Stimulated activated CD8-positive, alpha-beta memory T cell treated with anti-CD3 and anti-CD28 coated beads, Interleukin-4, amount 100 ng/mL, for 1 hour (primary cell): ENCODE measurements at places on chromosomes 7 and 10.
A peak's percentile ranks its signal among the peaks of the same experiment; 100 is the strongest.

DNA sequence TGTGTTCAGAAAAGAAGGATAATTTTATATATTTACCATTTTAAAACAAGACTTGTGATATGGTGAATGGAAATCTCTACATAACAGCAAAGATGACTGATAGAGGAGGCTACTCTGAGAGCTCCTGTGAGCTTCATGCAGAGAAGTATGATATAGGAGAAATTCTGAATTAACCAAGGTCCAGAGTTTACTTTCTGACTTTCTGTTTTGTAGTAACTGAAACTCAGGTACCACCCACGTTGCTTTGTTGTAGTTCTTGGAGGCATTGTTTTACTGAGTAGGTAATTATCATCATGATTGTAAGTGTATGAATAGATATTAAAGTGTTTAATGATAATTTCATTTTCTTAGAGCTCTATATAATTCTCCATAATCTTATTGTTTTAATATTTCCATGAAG is 18.0 kb upstream of the SFR1 start:
- no peak for DNase-seq

DNA sequence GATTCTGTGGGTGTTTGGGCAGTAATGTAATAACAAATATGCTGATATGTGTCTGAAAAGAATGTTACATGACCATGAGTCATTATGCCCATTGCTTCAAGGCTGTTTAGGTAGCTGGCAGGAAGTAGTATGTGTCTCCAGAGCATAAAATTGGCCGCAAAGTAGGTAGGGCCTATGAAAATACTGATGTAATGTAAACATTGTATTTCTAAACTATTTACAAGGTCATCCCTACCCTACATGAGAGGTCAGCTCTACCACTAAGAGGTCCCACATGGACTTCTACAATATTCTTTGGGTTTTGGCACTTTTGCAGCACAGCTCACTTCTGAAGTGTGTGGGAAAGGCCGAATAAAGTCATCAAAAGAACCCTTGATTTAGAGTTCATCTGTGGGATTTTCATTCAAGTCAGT is 301.9 kb downstream of the AHR start:
- DNase-seq = no peak

DNA sequence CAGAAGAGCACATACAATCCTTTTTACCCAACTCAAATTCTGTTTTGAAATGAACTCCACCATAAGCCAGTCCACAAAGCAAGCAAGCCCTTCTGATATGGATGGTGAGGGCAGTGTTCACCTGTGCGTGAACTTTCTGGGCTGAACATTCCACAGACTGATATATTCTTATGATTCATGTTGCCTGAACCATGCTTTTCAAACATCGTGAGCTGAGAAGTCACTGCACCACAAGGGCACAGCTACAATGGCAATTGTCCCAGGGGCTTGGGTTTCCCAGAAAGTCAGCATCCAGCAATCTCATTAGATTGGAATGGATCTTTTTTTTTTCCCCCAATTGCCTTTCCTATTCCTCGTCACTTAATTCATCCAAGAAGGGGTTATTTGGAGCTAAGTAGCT is 86.9 kb upstream of the ZNF438 start:
- no peak for DNase-seq

- DNase-seq = no peak
Observed at GRCh38 chr7:117319181-117319580, 3.7 kb downstream of the WNT2 start.

- DNase-seq = no peak
Observed at GRCh38 chr7:8564281-8564680, 130.9 kb downstream of the NXPH1 start.

- no peak for DNase-seq
Observed at GRCh38 chr10:119370972-119371703, 163.8 kb downstream of the GRK5 start.

- no peak for DNase-seq
Observed at GRCh38 chr10:116418389-116418788, 9.3 kb upstream of the PNLIPRP3 start.

GRCh38 chr10:42482411-42482810 is 156.0 kb downstream of the ZNF33B start:
- no peak for DNase-seq

DNA sequence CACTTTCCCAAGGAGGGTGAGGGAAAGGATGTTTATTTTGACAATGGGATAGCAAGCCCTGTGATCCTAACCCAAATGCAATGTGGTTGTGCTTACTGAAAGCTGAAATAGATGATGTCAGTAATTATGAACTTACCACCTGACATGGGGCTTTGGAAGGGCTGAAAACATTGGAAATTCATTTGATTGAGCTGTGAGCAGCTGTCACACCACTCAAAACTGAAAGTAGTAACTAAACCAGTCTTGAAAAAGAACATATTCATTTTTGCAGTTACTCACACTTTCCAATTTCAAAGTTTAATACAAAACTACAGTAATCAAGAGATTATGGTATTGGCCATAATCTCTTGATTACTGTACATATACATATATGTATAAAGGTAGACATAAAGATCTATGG is 155.5 kb upstream of the HPS1 start:
- DNase-seq = no peak

- no peak for DNase-seq
Observed at GRCh38 chr7:388023-388960, 98.3 kb downstream of the FOXL3 start.

DNA sequence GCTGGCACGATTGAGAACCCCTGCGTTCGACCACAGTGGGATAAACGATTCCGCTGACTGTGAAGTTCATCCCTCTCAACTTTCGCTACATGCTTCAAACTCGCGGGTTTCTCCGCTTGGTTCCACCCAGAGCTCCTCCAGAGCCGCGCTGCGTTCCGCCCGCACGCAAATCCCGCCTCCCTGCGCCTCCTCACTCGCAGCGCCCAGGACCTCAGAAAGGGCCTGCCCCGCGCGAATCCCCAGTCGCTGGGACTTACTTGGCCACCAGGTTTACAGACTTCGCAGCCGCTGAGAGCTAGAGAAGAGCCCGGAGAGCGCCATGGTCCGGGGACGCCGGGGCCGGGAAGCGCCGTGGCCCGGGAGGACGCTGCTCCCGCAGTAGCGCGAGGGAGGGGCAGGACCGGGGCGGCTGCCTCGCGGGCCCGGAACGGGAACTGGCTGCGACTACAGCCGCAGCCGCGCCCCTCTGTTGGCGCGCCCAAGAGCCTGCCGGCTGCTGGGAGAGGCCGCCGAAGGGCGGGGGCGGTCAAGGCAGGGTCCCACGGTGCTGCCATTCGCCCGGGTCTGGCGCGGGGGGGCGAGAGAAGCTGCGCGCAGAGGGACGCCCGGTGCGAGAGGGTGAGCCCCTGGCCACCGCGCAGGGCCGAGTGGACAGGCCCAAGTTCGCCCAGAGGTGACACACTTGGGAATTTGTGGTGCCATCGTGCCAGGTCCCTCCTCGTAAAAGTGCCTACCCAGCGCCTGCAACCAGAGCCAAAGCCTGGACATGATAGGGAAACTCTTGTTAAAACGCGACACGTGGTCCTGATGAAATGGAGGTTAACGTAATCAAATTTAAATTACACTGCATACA is at the start of gene NOD1:
Gene NOD1, minus strand, starts transcription at position 436 of the 853 bp plus-strand sequence. CDS start 21,863 bp downstream, outside the sequence.
- peak; percentile 32 for DNase-seq

DNA sequence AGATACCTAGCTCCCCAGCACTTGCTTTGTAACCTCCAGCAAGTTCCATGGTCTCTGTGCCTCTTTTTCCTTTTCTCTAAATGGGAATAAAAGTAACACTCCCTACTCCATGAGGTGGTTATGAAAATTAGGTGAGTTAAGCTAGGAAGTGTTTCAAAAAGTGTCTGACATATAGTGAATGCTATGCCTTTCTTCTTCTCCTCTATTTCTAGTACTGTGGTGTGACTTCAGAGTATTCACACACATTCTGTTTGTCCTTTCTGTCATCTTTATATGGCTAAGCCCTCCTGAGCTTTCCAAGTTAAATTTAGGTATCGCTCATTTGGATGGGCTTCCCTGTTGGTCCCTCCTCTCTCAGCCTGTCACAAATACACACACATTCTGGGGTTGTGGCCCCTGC is 229.7 kb downstream of the EXOC4 start:
- DNase-seq = no peak

- DNase-seq = no peak
Observed at GRCh38 chr7:67912437-67912836, 915.8 kb downstream of the TYW1 start.

DNA sequence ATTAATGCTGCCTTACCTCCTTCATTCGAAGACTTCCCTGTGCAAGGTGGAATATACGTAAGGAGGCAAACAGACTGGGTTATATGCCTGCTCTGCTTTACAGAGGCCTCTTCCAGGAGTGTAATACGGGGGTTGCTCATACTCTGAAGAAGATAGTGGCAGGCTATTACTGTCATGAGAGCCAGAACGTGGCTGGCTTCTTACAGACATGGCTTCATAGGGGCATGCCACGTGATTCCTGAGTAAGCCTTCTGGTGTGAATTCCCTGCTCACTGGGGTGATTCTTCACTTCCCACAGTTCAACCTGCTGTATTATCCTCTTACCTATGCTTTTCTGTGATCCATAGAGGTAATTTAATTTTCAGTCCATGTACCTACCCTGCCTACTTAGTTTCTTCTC is 141.8 kb downstream of the ST7 start:
- DNase-seq = no peak

GRCh38 chr10:61172182-61172926 is 228.4 kb upstream of the RHOBTB1 start:
- DNase-seq = no peak

GRCh38 chr7:50697748-50698147 is 84.9 kb downstream of the GRB10 start:
- DNase-seq = no peak

DNA sequence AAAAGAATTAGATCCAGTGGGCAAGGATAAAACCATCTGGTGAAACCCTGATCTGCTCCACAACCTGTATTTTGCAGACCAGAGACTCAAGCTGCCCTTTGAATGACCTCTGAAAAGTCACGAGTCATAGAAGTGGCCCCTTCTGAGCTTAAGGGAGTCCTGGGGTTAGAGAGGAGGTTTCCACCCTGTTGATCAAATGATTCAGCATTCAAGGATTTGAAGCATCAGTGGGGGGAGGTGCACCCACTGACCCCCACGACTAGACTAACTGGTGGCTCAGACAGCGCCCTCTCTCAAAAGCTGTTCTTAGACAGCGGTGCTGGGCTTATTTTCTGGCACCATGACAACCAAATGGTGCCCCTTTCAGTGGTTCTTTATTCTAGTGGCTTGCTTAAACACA is 44.3 kb downstream of the PLCE1 start:
- no peak for DNase-seq

DNA sequence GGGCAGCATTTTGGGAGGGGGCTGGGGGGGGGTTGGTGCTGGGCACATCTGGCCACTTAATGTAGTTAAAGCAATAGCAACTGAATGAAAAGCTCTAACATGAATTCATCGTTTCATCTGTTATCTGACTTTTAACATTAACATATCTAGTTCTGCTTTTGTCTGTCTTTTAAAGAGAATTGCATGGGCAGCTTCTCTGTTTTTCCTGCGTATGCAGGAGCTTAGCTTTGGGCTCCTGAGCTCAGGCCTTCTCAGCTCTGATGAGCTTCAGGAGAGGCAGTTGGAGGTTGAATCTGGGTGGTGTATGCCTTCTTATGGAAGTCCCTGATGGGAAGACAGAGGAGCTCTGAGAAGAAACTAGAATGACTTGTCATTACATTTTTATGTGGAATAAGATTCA is 58.4 kb downstream of the DNAJB6 start:
- DNase-seq = no peak

- no peak for DNase-seq
Observed at GRCh38 chr7:24052572-24053260, 231.3 kb upstream of the NPY start.

GRCh38 chr10:88926566-88927415 is 25.8 kb downstream of the ACTA2 start:
- no peak for DNase-seq

DNA sequence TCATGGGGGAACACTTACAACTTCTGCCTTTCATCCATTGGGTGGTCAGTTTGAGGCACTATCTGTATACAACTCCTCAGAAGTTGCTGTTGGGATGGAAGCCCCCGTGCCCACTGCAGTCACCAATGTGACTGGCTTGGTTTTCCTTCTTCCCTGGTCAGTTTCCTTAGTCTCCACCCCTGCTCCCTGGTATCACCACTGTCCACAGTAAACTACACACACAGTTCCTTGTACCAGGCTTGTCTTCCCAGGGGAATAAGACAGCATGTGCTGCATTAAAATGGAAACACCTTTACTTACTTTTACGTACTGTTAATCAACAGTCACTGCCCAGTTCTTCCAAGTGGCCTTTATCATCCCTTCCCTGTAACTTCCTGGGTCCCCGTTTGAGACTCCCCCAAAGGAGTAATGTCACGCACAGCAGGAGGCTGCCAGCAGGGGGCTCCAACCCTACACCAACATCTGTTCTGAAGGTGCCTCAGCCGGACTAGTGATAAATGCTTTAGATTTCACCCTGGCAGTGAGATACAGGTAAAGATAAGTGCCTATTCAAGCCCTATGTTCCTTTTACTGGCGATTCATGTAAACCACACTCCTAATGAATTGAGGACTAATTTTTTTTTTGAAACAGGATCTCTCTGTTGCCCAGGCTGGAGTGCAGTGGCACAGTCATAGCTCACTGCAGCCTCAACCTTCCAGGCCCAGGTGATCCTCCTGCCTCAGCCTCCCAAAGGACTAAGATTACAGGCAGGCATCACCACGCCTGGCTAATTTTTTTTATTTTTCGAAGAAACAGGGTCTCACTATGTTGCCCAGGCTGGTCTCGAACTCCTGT is 45.3 kb upstream of the PIK3AP1 start:
- DNase-seq = peak; percentile 60

- no peak for DNase-seq
Observed at GRCh38 chr7:38453168-38453567, 178.0 kb downstream of the AMPH start.

DNA sequence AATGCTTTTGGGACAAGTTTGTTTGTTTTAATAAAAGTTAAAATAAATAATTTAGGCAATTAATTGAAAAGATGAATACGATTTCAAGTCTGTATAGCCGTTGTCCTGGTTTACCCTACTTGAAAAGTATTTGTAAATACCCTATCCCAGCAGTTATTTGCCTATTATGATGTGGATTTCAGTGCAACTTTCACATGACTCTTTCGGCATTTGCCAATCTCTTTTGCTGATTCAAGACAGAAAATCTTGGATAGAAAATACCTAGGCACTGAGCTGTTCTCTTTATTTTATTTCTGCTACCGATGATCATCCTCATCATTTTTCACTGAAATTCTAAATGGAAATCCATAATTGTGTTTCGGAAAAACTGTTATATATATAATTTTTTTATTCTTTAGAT is 125.9 kb upstream of the FZD8 start:
- no peak for DNase-seq

- DNase-seq = no peak
Observed at GRCh38 chr7:18590744-18591340, 95.3 kb downstream of the HDAC9 start.

- DNase-seq = no peak
Observed at GRCh38 chr7:12635830-12636229, 51.6 kb upstream of the ARL4A start.

GRCh38 chr7:3140834-3141233 is 97.2 kb upstream of the CARD11 start:
- no peak for DNase-seq

GRCh38 chr10:75165684-75166622 is 44.6 kb upstream of the VDAC2 start:
- no peak for DNase-seq
